ENCODE measurements at places on chromosomes 16 and 17.

GRCh38 chr16:22979038-22979437, 165.1 kb downstream of the HS3ST2 start:
- no peak for DNase-seq

- no peak for DNase-seq
These were observed 2.5 kb upstream of the CDYL2 start for GRCh38 chr16:80806927-80807340.

DNA sequence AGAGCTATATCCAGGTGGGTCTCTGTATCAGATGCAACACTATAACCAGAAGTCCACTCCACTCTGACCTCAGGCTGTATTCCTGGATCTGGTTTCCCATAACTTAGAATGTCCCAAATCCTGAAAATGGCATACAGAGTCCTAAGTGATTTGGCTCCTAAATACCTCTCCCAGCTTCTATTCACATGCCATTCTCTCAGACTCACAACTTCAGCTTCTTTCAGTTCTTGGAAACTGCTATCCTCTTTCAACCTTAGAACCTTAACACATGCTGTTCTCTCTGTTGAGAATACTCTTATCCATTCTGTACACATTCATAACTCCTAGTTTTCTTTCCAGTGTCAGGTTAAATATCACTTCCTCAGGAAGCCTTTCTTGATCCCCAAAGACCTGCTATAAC, 132.0 kb downstream of the BRIP1 start:
- DNase-seq: no peak

- DNase-seq: no peak
These were observed 393.2 kb downstream of the CDH13 start for GRCh38 chr16:83019963-83020362.

DNA sequence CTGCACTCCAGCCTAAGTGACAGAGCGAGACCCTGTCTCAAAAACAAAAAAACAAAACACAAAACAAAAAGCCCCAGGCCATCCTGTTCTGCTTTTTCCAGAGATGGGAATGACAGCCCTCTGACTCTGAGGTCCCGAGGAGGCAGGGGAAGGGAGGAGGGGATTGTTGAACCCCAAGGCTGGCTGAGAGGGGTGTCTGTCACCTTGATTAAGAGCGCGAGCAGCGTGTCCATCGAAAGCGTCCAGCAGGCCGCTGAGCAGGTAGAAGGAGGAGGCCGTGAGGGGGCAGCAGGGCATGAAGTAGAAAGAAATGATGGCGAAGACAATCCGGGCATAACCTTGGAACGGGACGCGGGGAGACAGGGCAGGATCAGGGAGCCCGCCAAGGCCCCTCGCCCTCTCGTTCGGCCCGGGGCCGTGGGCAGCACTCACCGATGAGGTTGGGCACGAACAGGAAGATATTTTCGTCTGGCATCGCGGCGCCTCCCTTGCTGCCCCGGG, 593 bp downstream of the CDIPT start:
- no peak for DNase-seq

- DNase-seq: no peak
These were observed 319.5 kb upstream of the CA10 start for GRCh38 chr17:52477824-52478699.

DNA sequence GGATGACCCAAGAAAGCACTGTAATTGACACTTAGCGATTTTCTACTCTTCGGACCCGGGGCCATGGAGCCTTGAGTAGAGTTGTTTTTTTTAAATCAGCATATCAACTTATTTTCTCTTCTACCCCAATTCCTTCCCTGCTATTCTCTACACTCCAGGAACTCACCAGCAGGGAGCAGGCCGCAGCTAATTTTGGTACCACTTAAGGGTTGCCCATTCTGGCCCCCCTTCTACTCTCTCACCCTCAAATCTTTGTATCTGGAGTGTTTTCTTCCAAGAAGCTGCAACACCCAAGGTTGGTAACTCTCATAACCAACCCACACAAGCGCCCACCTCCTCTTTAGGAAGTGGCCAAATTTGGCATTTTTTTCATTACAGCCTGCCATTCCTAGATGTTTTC, 5.5 kb upstream of the ERAL1 start:
- DNase-seq: no peak

DNA sequence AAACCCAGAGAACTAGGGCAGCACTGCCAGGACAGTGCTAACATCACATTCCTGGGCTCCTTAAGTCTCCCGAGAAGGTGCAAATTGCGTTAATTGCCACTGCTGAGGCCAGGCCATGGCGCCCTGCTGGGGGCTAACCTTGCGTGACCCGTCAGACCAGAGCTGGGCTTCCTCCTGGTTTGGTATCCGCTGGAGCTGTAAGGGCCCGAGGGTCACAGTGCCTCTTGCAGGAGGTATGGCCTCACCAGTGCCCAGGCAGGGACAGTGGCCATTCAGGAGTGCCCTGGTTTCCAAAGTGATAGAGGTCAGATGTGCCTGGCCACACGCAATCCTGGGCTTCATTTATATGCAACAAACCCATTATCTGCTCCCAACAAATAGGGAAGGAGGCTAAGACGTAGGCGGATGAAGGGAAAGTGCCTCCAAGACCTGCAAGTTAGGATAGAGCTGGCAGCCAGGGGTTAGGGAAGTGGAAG, 17.7 kb upstream of the ADCY9 start:
- DNase-seq: no peak

DNA sequence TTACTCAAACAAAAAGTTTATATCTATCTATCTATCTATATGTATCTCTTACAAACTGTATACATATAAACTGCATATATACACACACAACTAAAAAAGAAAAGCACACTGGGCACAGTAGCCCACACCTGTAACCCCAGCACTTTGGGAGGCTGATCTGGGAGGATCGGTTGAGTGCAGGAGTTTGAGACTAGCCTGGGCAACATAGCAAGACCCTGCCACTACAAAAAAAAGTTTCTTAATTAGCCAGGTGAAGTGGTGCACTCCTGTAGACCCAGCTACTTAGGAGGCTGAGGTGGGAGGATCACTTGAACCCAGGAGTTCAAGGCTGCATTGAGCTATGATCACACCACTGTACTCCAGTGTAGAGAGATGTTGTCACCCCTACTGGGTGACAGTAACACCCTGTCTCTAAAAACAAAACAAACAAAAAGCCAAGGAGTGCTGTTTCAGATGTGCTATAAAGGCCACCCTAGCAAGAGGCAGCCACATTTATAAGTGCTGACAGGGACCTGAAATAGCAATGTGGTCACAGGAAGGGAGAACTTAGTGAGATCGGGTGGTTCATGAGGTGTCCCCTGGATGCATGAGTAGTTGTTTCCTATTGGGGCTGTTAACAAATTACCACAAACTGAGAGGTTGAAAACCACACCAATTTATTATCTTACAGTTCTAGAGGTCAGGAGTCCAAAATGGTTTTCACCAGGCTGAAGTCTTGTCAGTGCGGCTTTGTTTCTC, 4.8 kb downstream of the CD2BP2 start:
- DNase-seq: no peak

DNA sequence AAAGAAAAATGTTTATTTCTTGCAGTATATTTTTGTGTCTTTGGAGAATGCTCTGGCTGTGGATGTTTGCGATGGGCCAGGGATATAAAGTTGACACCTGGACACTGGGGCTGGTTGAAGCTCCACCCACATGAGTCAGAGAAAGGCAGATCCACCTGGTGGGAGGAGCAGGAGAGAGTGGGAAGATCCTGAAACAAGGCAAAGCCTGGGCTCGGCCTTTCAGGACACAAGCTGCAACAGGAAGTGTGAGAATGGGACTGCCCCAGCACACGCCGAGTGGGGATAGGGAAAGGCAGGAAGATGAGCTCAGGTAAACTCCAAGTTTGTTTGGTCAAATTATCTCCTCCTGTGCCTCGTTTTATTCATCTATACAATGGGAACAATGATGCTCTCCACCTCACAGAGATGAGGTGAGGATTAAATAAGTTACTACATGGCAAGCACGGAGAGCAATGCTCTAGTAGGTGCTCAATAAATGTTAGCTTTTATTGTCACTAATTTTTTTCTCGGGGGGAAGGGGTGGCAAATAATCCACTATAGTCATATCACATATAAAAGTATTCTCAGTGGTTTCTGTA, 21.4 kb upstream of the PITPNM3 start:
- no peak for DNase-seq

DNA sequence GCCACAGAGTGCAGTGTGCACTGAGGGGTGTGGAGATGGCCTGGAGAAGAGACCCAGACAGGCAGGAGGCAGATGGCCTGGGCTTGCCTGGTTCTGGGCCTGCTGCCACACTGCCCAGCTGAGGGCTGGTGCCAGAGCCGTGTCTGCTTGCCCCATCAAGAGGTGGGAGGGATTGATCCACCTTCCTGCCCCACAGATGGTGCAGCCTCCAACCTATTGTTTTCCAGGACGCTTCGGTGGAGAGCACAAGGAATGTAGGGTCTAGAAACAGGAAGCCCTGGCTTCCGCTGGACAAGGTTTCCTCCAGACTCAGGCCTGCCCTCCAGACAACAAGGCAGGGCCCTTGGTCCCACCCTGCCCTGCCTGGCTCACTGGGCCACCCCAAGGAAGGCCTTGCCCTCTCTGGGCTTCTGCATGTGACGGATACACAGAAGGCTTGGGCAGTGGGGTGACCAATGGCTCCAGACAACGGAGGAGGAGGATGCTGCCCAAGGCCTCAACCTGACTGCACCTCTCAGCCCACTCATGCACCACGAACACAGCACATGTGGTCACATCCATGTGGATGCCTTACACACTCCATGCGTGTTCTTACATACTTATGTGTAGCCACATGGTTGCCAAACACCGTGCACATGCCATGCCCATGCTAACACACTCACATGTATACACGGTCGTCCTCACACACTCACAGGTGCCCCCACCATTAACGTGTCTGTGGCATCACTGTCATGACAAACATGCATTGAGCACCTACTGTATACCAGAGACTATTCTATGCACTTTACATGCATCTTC, 6.5 kb upstream of the CDH5 start:
- DNase-seq: no peak

GRCh38 chr17:49890852-49891251, 43.0 kb upstream of the TAC4 start:
- no peak for DNase-seq

GRCh38 chr17:19713462-19713861, 2.9 kb downstream of the SLC47A2 start:
- no peak for DNase-seq

DNA sequence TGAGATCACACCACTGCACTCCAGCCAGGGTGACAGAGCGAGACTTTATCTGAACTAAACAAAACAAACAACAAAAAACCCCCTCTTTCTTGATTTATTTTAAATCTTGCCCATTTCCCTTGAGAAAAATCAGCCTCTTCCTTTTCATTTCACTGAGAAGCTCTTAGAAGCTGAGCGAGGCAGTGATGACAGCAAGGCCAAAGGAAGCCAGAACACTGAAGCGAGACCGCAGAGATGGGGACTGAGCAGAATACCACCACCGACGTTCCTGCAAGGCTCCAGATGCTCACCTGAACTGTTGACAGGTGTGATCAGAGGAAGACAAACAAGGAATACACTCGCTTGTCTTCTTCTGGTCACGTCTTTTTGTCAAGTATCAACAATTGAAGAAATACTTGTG, 30.5 kb upstream of the IRF8 start:
- DNase-seq: no peak

GRCh38 chr17:14904386-14904785, 360.7 kb downstream of the PMP22 start:
- DNase-seq: no peak

Data from mesenteric fat pad (tissue), 1 donor.